HT1080 (cell line): ENCODE measurements at places on chromosomes 5 and 9. TPM values are rescaled to one million over a fixed set of nuclear protein-coding genes. Genes with fewer than 3 reads are reported as not detected.

The OR1Q1 gene
- not detected in 2 replicates for total RNA-seq

The HEMGN gene
- total RNA-seq, result not detected in 2 replicates

The ENHO gene
- total RNA-seq, result 5.0 TPM in 2 replicates

The PRDM9 gene
- total RNA-seq, result not detected in 2 replicates

The NR4A3 gene
- 0.03 and 0.23 TPM in 2 replicates for total RNA-seq

The CATSPER3 gene
- 0.13 and 0.30 TPM in 2 replicates for total RNA-seq

DNA sequence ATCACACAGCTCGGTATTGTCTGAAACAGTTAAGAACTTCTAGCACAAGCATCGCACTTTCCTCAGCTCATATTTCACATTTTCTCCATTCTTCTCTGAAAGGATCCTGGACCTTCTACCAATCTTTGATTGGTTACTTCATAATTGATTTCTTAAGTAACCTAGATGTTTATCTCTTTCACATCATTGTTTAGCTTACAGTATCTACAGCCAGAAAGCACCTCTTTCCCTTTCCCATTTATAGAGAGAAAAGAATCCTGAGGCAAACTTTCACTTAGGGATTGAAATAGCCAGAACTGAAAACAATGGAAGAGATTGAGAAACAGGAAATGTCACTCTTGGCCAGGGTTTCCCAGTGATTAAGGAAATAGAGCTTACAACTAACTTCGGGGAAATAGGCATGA, 2.5 kb downstream of the IL33 start:
- peak; percentile 23 for DNase-seq

DNA sequence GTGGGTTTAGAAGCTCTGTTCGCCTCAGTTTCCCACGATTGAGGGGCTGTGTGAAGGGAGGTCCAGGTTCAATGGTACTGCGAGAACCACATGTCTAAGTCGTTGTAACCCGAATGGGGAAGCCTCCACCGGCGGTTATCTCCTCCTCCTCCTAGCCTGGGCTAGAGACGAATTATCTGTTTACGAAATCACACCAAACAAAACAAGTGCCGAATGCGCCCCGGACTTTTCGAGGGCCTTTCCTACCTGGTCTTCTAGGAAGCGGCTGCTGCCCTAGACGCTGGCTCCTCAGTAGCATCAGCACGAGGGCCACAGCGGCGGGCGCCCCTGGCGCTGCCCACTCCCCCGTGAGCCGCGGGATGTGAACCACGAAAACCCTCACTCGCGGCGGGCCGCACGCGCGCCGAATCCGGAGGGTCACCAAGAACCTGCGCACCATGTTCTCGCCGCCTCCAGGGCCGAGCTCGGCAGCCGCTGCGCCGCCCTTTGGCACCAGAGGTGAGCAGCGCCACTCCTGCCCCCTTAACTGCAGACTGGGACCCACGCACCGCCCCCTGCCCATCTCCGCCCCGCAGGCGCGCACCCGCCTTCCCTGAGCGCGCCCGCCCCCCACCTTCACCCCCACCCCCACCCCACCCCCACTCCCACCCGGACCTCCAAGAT, at the start of gene CDKN2A:
Gene CDKN2A, minus strand, starts transcription at position 500 of the 663 bp plus-strand sequence.
- no peak for DNase-seq

GRCh38 chr9:74554751-74555419, 57.8 kb downstream of the RORB start:
- peak; percentile 4 for DNase-seq

DNA sequence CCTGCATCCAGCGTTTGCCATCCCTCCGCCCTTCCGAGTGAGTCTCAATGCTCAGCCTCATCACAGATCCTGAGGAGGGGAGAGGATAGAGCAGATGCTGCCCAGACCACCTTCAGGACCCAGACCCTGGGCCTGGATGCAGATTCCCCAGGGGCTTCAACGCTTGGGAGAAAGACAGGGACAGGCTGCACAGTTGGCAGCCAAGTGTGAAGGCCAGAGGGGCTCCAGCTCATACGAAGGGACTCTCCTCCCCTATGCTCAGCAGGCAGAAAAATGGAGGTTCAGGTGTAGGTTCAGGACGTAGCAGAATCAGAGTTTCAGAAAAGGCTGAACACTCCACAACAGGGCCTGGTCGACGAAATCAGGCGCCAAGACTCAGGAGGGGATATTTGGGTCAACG, 378.5 kb upstream of the IRX1 start:
- DNase-seq, result no peak
